CD4-positive, alpha-beta memory T cell (primary cell): ENCODE measurements at places on chromosomes 12 and 14.

DNA sequence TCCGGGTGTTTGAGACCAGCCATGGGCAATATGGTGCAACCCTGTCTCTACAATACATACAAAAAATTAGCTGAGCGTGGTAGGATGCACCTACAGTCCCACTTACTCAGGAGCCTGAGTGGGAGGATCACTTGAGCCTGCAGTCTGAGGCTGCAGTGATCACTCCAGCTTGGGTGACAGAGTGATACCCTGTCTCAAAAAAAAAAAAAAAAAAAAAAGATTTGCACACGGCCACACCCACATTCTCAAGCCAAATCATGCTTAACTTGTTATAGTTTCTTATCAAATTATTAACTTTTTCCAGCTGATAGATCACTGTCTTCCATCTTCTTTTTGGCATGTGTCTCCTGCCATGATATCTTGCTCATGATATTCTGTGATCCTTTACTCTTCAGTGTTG, 6.8 kb downstream of the DRAM1 start:
- DNase-seq: no peak

DNA sequence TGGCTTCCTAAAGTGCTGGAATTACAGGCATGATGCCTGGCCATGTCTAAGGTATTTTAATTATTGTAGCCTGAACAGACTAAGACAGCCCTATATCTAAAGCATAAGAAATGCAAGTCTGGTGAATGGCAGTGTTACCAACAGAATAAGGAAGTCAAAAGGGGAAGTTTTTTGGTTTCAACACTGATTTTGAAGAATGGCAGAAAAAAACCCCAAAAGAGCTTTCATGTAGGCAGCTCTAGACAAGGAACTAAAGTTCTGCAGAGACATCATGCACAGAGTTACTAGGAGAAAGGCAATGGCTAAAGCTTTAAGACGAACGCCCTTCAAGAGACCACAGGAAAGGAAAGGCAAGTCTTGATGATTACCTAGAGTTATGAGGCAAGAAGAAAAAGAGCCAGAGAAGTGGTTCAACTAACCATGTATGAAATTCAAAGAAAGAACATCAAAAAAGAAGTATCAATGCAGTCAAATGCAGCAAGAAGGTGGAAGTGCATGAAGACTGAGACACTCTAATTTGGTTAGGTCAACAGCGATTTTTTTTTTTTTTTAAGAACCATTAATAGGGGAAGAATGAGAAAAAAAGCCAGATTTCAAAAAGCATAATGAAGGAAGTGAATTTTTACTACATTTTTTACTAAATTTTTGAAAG, 50.8 kb downstream of the RPS6KA5 start:
- DNase-seq: no peak

DNA sequence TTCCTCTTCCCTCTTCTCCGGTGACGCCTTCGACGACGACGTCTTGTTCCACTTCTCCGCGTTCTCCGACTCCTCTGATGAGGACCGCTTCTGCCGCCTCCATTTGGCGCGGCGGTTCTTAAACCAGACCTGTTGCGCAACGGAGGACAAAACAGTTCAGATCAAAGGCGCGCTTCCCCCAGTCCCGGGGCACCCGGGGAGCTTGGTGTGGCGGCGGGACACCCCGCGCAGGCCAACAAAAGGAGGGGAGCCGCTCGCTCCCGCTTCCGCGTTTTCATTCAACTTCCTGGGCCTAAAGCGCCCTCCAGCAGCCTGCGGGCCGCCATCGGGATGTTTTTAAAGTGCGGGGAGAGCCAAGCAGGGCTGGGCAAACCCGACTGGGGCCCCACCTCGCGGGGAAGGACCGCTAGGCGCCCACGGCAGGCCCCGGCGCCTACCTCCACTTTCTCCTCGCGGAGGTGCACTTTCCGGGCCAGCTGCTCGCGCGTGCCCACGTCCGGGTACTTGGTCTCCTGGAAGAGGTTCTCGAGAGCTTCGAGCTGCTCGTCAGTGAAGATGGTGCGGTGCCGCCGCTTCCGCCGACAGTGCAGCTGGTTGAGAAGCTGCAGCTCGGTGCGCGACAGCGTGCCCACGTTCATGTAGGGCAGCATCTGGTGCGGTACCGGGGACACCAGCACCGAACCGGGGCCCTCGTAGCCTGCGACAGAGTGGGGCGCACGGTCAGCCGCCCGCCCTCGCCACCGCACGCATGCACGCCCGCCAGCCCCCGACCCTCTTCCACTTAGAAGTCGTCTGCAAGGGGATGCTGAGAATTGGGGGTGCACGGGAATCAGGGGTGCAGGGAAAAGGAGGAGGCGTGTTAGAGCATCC, 1.2 kb downstream of the GSC start:
- peak; percentile 10 for DNase-seq

DNA sequence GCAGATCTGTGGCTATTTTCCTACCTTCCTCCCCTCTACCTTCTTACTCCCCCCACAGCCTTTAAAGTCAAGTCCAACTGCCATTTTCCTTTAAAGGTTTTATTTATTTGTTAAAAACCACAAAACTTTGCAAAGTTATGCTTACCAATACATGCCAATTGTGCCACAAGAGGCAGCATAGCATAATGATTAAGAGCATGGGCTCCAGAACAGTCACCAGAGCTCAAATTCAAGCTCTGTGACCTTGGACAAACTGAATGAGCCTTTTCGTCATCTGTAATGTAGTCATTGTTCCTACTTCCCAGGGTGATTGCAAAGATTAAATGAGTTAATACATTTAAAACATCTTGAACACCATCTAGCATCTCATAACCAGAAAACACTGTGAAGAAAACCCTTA, 13.0 kb upstream of the FMNL3 start:
- DNase-seq: no peak

DNA sequence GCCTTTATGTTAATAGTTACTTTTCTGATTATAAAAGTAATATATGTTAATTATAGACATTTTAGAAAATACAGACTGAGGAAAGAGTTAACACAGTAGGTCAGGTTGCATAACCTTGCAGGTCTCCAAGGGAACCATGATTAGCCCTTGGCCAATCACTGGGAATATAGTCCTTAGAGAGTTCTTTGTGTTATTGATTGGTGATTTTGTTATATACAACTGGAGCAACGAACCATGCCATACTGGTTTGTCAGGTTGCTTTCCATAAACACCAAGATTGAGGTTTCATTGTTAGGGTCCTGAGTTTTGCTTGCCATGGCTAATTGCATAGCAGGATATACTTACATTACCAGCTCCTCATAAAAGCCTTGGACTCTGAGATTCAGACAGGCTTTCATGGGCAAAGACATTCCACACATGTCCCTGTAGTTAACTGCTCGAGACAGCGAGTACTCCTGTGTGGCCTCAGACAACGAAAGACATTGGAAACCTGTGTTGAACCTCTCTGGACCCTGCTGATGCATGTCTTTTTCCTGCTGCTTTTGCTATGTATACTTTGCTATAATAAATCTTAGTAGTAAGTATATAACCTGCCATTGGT, 33.7 kb downstream of the MAPK1IP1L start:
- DNase-seq: no peak

DNA sequence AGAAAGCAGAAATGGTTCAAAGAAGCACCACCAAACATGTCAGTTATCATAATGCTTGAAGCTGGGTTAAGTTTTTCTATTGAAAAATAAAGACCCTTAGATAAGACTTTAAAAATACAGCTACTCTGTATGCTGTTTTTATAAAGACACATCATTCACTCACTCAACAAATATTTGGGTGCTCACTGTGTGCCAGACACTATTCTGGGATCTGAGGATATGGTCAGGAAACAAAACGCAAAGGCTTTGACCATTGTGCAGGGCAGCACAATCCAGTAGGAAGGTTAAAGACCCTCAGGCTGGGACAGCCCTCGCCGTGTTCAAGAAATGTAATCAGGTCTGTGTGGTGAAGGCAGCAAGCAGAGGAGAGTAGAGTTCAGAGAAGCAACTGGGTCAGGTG, 38.0 kb upstream of the DPY19L2 start:
- DNase-seq: no peak

- no peak for DNase-seq
Observed at GRCh38 chr12:109612975-109613502, 39.4 kb downstream of the MVK start.

- DNase-seq: no peak
Observed at GRCh38 chr12:119079530-119079929, 98.2 kb downstream of the SRRM4 start.

- DNase-seq: no peak
Observed at GRCh38 chr12:113420996-113421595, 1.1 kb upstream of the SDSL start.

- no peak for DNase-seq
Observed at GRCh38 chr12:104722601-104723534, 235.2 kb downstream of the SLC41A2 start.

DNA sequence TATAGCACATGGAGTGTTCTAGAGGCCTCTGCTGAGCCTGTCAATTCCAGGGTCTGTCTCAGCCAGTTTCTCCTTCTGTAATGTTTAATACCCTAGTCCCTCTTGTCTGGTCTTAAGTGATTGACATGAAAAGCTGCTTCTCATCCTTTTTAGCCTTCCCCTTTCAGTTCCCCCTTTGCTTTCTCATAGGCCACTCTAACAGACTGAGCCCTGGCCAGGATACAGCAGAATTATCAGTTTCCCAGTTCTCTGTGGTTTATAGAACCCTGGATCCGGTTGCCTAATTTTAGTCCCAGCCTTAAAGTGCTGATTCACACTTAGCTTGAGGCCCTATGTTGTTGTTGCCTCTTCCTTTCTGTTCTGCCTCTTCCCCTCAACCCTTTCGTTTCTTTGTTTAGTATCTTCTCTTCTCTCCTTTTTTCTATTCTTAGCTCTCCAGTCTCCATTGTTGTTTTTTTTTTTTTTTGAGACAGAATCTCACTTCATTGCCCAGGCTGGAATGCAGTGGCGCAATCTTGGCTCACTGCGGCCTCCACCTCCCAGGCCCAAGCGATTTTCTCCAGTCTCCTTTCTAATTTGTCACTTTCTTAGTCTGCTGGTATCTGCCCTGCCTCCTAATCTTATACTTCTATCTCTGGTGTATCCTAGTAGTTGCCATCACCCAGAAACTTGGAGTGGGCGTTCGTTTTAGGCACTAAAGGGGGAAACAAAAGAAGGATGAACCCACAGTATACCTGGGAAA, 2.9 kb upstream of the BIN2 start:
- DNase-seq: no peak

GRCh38 chr12:946631-947030, 2.9 kb downstream of the RAD52 start:
- no peak for DNase-seq
